Endothelial cell of umbilical vein (primary cell): ENCODE measurements at places on chromosomes 7 and 10. TPM values are rescaled to one million over a fixed set of nuclear protein-coding genes. Genes with fewer than 3 reads are reported as not detected.
A peak's percentile ranks its signal among the peaks of the same experiment; 100 is the strongest.

The RGS10 gene
- 5.4 and 7.8 TPM in 2 replicates for polyA plus RNA-seq

GRCh38 chr7:78406531-78406930, 608.0 kb downstream of the PHTF2 start:
- H3K4me1 ChIP-seq, result no peaks in the 10 kb centered on the region
- no peaks in the 10 kb centered on the region for H3K36me3 ChIP-seq
- no peaks in the 10 kb centered on the region for H3K27me3 ChIP-seq
- H3K4me3 ChIP-seq, result no peak overlapping the region

DNA sequence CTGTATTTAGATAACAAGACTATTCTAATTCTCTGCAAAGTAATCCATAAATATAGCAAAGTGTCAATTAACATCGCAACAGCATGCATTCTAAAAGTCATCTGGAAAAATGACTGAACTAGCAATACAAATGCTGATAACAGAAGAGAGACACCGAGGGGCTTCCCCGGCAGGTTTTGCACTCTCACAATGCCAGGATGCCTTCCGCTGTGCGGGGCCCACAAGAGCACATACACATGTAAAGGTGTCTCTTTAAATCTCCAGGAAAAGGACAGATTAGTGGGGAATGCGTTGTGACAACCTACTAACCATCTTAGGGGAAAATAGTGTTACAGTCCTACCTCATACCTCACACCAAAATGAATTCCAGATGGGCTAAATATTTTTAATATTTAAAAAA, 86.9 kb downstream of the CXCL12 start:
- no peak overlapping the region for H3K27ac ChIP-seq
- H3K27me3 ChIP-seq, result no peaks in the 10 kb centered on the region
- no peaks in the 10 kb centered on the region for H3K36me3 ChIP-seq
- no peaks in the 10 kb centered on the region for H3K4me1 ChIP-seq

GRCh38 chr7:27103489-27104226, 1.2 kb upstream of the HOXA2 start:
- H3K27ac ChIP-seq, result peak overlapping the region; percentile 93
- no peaks in the 10 kb centered on the region for H3K36me3 ChIP-seq
- no peaks in the 10 kb centered on the region for H3K27me3 ChIP-seq
- peaks cover 91% of the 10 kb centered on the region for H3K4me1 ChIP-seq
- peak; percentile 63 for DNase-seq
- H3K4me3 ChIP-seq, result peak overlapping the region; percentile 23

DNA sequence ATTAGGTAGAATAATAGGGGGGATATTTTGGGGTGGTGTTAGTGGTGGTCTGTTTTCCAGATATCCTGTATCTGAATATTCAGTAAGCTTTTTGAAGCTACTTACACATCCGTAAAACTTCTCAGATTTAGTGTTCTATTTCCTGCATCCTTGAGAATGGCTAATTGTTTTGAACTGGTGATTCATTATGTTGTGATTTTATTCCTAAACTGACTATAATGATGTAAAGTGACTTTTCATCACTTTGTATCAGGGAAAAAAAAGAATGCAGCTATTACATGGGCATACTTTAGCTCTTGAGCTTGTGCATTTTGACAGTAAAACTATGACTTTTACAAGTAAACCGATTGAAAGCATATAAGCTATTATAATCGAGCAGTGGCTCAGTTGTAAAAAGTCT, 18.2 kb downstream of the WAC start:
- peaks cover 8% of the 10 kb centered on the region for H3K36me3 ChIP-seq
- DNase-seq, result peak; percentile 62

- no peak for DNase-seq
- no peaks in the 10 kb centered on the region for H3K4me1 ChIP-seq
- no peaks in the 10 kb centered on the region for H3K27me3 ChIP-seq
- no peak overlapping the region for H3K4me3 ChIP-seq
- no peaks in the 10 kb centered on the region for H3K36me3 ChIP-seq
Measured at GRCh38 chr10:48880016-48880705, 59.5 kb downstream of the LRRC18 start.

The CYP3A4 gene
- polyA plus RNA-seq, result not detected in 2 replicates

DNA sequence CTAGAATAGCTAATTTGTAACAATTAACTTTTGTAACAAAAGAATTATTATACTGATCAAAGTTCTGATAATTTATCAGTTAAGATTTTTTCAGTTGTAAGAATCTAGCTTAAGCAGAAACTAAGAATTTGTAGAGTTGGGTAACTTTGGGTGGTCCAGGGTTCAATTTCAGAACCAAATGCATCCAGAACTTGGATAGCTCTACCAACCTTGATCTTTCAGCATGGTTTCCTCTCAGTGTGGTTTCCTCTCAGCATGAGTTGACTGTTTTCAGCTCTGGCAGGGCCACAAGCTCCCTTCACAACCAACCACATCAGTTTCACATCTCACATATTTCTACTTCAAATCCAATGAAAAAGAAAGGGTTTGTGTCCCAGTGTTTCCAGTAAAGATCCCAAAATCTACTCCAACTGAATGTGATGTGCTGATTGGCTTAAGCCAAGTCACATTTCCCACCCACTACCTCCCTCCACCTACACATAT, 3.3 kb upstream of the FAS start:
- H3K4me1 ChIP-seq, result peaks cover 26% of the 10 kb centered on the region
- H3K4me3 ChIP-seq, result no peak overlapping the region
- DNase-seq, result no peak

- H3K27ac ChIP-seq, result no peak overlapping the region
- DNase-seq, result peak; percentile 34
- peaks cover 3% of the 10 kb centered on the region for H3K36me3 ChIP-seq
- peak overlapping the region; percentile 41 for H3K4me3 ChIP-seq
- H3K27me3 ChIP-seq, result no peaks in the 10 kb centered on the region
Measured at GRCh38 chr7:128404886-128405470, 4.8 kb downstream of the IMPDH1 start.

DNA sequence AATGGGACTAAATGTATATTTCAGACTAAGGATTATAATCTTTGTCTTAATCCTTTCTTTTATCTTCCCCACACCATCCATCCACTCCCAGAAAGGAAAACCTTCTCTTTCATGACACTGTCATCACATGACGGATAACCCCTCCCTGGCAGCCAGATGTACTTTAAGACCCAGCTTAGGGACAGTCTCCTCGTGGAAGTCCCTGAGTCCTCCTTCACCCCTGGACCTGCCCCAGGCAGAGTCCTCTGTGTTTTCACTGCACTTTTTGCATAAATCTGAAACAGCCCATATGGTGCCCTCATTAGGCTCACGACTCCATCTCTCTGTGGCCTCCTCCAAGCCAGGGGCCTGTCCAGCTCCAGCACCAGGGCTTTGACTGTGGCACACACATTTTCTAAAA, 16.0 kb downstream of the NRAP start:
- peaks cover 6% of the 10 kb centered on the region for H3K27me3 ChIP-seq
- no peak for DNase-seq
- H3K4me1 ChIP-seq, result no peaks in the 10 kb centered on the region
